ENCODE measurements at places on chromosomes 6 and 20.

- DNase-seq: no peak
Measured at GRCh38 chr20:24960861-24961260, 11.8 kb downstream of the CST7 start.

GRCh38 chr20:19913349-19913748 is 103.8 kb upstream of the NAA20 start:
- DNase-seq: no peak

DNA sequence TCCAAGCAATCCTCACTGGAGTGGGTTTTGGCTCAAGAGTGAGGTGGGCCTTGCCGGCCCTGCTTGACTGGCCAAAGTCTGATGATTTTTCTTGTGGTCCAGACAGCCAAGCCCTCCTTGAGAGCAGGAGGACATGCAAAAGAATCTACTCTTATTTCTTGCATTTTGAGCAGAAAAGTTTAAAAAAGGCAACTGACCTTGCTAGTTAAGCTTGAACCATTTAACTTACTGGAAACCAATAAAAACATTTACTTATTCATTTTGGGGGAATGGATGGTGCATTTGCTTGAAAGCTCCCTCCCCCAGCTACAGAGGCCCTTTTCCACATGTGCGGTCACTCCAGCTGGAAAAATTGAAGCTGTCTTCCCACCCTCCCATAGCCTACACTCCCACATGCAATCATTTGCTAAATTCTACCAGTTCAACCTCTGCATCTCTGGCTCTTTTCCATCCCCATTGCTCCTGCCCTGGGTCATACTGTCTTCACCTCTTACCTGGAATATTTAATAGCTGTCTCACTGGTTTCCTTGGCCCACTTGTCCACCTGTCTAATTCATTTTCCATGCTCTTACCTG is 527.9 kb downstream of the DHX35 start:
- DNase-seq: no peak

- DNase-seq: no peak
Measured at GRCh38 chr20:7985916-7986315, 33.6 kb downstream of the TMX4 start.

DNA sequence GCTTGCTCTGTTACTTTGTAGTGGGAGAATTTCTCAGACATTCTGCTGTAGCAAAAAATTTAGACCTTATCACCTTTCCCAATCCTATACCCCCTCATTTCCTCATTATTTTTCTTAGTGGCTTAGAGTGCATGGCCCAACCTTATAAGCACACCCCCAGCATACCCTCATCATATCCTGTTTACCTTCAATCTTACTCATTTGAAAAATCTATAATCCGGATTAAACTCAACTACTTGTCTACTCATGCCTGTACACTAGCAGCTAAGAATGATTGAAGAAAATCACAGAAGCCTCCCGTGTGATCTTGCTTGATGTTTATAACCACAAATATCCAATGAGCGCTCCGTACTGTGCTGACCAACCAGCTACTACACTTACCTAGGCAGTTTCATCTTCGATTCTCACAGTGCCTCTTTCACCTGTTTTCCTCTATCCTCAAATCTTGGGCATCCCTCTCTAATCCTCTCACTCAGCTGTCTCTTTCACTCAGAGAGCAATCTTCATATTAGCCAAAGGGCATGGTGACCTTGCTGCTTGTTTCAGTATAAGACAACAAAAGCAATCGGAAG is 36.6 kb downstream of the AIG1 start:
- no peak for DNase-seq

DNA sequence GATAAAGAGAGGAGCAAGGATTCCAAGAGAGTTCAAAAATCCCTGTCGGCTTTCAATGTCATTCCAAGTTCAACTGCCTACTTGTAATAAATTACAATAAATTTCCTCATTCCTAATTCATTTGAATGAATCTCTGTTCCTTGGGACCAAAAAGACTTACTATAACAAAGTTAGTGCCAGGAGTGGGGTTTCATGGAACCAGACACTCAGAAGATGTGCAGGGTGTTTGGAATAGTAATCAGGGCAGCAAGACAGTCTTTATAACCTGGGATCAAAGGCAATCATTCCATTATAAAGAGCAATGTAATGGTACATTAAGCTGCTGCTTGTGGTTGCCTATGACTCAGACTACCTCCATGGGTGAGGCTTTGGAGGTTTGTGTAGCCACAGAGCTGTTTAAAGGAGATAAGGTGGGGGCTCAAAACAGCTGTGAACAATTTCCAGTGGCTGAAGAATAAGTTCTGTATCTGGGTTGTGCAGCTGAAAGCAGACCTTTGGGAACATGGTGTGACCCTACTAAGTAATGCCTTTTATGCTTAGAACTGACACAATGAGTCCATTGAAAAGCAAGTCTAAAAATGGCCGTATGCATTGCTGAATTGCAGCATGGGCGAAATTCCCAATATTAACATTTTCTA is 159.9 kb downstream of the LINC00237 start:
- DNase-seq: no peak

GRCh38 chr6:48057601-48058000 is 53.4 kb downstream of the PTCHD4 start:
- no peak for DNase-seq

DNA sequence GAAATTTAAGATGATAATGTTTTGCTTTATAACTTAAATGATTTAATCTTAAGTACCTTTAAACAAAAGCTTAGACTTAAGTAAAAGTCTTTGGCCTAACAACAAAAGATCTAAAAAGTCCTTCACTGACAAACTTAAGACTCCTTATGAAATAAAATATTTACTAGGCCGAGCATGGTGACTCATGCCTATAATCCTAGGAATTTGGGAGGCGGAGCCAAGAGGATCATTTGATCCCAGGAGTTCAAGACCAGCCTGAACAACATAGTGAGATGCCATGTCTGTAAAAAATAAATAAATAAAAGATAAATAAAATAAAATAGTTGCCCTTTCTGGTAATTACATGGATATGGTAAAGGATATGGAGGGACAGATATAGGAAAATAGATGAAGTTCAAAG is 12.4 kb downstream of the KATNA1 start:
- DNase-seq: no peak

DNA sequence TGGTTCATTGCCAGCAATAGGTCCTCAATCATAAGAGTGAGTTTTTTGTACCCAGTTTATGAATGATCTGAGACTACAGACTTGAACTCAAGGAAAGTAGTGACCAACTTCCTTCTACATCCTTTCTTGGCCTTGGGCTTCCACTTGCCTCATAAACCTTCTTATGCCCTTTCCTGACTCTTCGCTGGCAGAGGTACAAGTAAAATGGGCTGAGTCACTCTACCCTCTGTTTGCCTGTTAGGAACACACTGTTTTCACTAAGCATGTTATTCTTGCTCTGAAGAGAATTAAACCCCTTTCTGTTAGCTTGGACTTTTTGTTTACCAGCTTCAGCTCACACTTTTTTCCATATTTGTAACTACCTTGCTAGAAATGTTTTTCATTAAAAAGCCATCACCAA is 74.4 kb downstream of the PKHD1 start:
- DNase-seq: no peak

DNA sequence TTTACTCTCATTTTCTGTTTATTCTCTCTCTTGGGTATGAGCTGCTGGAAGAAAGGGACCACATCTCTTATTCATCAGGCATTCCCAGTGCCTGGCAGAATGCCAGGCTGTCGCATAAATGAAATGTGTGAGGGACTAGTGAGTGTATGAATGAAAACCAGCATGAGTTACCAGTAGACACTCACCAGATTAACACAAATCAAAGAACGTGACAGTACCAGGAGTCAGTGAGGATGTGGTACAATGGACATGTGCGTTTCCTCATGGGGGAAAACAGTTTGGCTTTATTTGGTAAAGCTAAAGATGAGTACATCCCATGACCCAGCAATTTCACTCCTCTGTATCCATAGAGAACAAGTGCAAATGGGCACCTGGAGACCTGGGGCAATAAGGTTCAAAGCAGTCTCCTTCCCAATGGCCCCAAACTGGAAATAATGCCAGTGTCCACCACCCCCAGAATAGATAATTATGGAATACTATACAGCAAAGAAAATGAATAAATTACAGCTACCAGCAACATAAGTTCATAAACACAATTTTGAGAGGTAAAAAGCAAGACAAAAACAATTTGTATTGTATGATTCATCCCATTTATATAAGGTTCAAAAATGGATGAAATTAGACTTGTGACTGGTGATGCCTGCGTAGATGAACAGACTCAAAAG is 93.3 kb downstream of the CDH22 start:
- no peak for DNase-seq

GRCh38 chr20:36663031-36663430 is 17.0 kb upstream of the SLA2 start:
- DNase-seq: no peak

- no peak for DNase-seq
Measured at GRCh38 chr6:149138699-149139294, 178.7 kb upstream of the TAB2 start.

DNA sequence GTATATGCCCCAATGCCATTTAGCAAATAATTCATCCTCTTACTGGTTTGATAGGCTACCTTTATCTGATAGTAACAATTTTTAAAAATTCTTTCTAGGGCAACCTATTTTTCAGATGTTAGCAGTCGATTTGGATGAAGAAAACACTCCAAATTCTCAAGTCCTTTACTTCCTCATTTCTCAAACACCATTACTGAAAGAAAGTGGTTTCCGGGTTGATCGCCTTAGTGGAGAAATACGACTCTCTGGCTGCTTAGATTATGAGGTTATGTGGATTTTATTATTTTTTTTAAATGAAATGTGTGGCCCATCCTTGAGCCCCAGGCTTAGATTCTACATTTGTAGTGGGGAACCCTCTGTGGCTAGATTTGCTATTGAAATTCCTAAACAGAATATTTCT is 26.3 kb downstream of the CDH26 start:
- no peak for DNase-seq

GRCh38 chr20:44279228-44279627 is 31.8 kb downstream of the FITM2 start:
- DNase-seq: no peak

- no peak for DNase-seq
Measured at GRCh38 chr6:112205427-112206109, 48.8 kb downstream of the LAMA4 start.

DNA sequence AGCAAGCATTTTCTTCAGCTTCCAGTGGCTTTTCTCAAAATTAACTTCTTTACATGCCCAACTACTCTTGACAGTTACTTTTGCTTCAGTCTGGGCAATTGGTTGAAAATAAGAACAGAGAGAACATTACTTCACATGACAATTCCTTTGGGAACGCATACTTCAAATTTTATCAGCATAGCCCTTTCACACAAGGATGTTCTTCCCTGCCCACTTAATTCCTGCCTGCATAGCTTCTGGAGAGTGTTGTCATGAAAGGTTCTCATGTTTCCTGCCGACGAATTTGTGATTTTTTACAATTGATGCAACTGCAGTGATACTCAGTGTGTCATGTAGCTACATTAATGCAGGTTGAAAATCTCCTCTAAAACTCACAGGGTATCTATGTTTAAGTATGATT is 22.0 kb upstream of the SNRNP48 start:
- DNase-seq: no peak

- DNase-seq: no peak
Measured at GRCh38 chr6:38153798-38154345, 334.3 kb downstream of the ZFAND3 start.

- no peak for DNase-seq
Measured at GRCh38 chr20:46905364-46906125, 10.9 kb downstream of the EYA2 start.

DNA sequence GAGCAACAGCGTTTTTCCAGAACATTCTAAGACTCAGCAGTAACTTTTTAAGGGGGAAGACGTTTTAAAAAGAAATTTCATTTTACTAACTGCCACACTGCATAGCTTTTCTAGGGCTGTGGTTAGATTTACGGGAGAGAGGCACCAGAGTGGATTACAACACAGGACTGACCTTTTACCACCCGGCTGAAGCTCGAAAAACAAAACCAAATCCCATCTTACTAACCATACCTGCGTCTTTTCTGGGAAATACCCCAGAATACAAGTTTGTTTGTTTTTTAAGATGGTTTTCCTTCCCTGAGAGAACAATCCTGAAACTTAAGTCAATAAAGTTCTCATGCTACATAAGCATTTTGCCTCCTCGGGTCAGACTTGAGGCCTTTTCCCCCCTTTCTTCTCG is 209.3 kb upstream of the SOX4 start:
- DNase-seq: no peak

DNA sequence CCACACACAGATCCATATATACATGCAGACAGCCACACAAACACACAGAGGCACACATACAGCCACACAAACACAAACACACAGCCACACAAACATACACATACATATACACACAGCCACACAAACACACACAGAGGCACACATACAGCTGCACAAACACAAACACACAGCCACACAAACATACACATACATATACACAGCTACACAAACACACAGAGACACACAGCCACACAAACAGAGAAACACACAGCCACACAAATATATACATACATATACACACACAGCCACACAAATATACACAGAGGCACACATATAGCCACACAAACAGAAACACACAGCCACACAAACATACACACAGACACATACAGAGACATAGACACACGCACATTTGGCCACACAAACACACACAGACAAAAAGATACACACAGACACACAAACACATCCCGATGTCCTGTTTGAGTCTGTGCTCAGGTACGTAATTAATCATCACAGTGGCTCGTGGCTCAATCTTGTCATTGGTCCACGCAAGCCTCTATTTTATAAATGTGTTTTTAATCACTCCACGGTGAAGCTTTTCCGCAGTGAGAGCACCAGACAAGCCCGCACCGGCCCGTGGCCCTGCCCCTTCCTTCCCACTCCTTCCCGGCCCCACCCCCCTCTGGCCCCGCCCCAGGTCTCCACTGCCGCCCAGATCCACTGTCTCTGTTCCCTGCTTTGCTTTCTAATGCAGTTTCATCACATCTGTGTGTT is 135.3 kb downstream of the CDH4 start:
- no peak for DNase-seq

GRCh38 chr20:34062570-34063482 is 49.2 kb downstream of the EIF2S2 start:
- DNase-seq: no peak
